ENCODE measurements at places on chromosomes 5 and 9.

- no peak for DNase-seq
Measured at GRCh38 chr5:54476682-54477081, 21.2 kb downstream of the HSPB3 start.

- DNase-seq, result no peak
Measured at GRCh38 chr5:123209502-123210027, 120.5 kb downstream of the PRDM6 start.

DNA sequence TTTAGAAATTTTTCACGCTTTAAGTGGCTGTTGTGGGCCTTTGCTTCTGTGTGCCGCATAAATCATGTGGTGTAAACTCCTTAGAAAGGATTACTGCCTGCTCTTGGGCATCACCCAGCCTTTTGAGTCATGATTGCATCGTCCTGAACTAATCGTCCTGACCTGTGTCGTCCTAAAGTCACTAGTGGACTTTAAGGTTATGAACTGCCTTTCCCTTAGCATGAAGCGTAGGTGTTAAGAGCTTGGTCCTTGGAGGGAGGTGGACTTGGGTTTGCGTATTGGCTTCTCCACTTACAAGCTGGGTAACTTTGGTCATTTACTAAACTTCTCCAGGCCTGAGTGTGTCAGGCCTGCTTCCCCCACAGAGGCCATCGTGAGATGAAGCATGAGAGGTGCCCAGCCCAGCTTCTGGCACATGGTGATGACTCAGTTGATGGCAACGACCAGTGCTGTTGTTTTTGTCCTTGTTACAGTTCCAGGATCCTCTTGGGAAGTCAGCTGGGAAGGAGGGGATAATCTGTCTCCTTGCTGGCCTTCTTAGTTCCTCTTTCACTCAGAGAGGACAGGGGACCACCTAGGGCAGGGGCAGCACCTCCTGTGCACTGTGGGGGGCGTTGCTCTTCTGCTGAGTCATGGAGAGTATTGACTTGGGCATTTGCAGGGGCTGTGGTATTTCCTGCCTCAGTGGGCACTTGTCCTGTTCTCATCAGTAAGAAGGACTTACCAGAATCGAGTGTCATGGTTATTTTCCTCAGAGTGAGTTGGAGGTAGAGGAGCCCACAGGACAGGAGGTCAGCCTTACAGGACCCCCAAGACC lies 54.2 kb upstream of the NCS1 start:
- no peak for DNase-seq

DNA sequence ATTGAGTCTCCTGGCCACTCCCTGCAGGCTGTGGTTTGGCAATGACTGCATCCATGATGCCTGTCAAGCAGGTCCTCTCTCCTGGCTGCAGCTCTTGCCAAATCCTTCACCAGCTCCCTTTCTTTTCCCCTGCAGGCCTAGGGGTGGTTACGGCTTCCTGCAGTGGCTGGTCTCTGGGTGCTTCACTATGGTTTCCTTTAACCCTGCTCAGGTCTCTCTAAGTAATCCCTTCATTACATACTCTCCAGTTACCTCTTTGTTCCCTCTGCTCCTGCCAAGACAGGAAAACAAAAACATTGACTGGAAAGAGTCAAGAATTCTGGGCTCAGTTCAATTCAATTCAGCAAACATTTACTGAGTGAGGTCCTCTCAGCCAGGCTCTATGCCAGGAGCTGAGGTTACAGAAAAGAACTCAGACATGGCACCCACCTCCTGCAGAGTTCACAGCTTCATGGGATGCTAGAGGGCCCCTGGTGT lies 19.8 kb upstream of the PTPN3 start:
- DNase-seq, result no peak

- no peak for DNase-seq
Measured at GRCh38 chr9:71764463-71764862, 3.9 kb downstream of the CEMIP2 start.

- no peak for DNase-seq
Measured at GRCh38 chr5:148426514-148426913, 42.8 kb downstream of the FBXO38 start.

DNA sequence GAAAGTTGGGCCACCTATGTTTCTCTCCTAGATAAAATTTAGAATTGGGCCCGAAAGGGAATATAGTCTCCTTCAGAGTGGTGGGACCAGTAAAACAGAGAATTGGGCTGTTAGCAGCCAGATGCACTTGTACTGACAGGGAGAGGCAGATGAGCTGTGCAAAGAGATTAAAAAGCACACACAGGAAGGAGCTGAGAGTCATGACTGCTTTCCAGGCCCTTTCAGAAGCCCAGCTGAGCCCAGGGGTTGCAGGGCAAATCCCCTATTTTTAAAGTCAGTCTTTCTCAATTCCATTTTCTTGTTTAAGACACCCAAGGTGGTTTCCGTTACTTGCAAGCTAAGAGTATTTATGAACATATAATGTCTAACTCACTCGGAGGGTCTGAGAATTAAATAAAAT lies 130.4 kb downstream of the PRELID2 start:
- DNase-seq, result no peak

- DNase-seq, result no peak
Measured at GRCh38 chr9:109422641-109423040, 75.5 kb downstream of the PTPN3 start.

- no peak for DNase-seq
Measured at GRCh38 chr9:131429121-131430012, 35.5 kb downstream of the PRRC2B start.

- peak; percentile 16 for DNase-seq
Measured at GRCh38 chr5:53381-54174, 38.4 kb upstream of the PLEKHG4B start.
